Stimulated activated CD4-positive, alpha-beta T cell treated with anti-CD3 and anti-CD28 coated beads, Interleukin-4, amount 100 ng/mL, for 1 hour (primary cell): ENCODE measurements at places on chromosomes 5 and 9.

DNA sequence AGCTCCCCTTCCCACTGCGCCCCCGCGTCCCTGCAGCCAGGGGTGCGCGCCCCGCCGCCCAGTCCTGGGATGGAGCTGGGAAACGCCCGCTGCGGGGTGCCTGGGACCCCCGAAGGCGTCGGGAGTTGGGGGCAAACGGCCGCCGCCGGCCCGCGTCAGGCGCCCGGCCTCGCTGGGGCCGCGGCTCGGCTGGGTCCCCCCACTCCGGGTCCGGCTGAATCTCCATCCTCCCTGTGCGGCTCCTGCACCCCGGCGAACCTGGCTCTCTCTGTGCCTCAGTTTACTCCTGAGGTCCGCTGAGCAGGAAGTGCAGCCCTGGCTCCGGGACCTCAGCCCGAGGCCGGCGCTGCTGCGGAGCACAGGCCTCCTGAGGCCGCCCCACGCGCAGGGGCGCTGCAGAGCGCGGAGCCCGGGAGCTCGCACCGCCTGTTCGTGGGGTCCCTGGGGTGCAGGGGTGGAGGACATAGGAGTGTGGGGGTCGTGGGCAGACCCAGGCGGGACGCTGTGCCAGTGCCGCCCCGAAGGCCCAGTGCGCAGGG, 13.9 kb upstream of the TMEM250 start:
- no peak for DNase-seq

DNA sequence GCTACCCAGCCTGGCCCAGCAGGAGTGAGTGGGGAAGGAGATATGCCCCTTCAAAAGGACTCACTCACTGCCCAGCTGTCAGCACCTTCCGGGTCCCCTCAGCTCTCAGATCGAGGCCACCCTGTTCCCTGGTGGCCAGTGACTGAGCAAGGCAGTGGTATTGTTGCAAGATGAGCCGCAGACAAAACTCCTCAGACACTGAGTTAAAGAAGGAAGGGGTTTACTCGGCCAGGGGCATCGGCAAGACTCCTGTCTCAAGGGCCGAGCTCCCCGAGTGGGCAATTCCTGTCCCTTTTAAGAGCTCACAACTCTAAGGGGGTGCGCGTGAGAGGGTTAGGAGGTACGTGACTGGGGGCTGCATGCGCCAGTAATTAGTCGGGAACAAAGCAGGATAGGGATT, 9.7 kb upstream of the N4BP3 start:
- no peak for DNase-seq

DNA sequence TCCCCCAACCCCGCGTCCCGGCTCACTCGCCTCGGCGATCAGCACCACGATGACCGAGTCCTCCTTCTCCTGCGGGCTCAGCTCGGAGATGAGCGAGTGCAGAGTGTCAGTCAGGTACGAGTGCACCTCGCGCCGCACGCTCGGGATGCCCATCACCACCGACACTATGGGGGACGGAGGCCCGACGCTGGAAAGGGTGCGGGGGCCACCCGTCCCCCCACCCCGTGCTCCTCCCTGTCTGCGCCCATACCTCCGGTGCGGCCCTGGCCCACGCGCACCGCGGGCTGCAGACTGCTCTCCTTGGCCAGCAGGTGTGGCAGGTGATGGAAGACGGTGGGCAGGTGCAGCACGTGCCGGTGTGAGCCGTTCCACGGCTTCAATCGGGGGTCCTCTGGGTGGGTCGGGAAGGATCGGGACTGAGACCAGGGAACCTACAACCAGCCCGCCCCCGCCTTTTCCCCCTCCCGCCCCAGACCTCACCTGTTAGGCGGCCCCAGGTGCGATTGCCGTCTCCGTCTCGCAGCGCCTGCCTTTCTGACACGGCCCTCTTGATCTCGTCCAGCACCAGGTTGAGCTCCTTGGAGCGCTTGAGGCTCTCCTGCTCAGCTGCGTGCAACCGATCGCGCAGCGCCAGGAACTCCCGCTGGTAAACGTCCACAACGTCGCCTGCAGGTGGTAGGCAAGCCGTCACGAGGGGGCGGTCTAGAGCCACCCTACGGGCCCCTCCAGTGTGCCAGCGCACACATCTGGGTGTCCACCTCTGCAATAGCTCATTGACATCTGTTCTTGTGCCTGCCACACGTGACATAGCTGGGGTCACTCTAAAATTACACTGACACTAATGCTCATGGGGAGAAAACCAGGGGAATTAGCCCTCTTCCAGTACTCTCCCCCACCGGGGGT, 5.1 kb downstream of the MGAT4B start:
- DNase-seq, result peak; percentile 88

DNA sequence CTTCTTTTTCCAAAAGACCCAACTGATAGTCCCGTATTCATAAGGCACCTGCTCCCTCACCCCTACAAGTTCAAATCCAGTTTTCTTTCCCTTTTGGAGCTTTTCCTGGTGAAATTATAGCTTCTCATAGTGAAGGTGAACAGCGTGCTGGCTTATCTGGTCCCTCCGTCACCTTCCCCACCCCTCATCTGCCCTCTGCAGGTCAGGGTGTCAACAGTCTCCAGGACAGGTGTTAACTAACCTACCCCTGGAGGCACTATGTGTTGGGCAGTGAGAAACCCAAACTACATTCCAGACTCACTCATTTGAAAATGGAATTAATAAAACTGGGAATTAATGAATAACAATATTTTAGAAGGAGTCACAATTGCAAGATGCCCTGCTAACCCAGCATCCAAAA, 109.0 kb upstream of the TAS2R1 start:
- no peak for DNase-seq

GRCh38 chr5:159021136-159021900, 78.4 kb downstream of the EBF1 start:
- DNase-seq, result no peak

DNA sequence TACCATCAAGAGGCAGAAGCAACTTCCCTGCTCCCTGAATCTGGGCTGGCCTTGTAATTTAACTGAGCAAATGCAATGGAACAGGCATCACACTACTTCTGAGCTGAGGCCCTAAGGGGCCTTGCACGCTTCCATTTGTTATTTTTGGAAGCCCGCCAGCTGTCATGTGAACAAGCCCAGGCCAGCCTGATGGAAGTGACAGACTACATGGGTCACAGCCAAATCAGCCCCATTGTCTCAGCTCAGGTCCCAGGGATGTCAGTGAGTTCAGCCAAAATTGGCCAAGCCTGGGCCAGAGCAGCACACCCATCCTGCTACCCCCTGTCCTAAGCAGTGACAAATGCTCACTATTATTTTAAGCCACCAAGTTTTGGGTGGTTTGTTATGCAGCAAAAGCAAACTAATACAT, 72.8 kb downstream of the PRRT1B start:
- DNase-seq, result no peak

DNA sequence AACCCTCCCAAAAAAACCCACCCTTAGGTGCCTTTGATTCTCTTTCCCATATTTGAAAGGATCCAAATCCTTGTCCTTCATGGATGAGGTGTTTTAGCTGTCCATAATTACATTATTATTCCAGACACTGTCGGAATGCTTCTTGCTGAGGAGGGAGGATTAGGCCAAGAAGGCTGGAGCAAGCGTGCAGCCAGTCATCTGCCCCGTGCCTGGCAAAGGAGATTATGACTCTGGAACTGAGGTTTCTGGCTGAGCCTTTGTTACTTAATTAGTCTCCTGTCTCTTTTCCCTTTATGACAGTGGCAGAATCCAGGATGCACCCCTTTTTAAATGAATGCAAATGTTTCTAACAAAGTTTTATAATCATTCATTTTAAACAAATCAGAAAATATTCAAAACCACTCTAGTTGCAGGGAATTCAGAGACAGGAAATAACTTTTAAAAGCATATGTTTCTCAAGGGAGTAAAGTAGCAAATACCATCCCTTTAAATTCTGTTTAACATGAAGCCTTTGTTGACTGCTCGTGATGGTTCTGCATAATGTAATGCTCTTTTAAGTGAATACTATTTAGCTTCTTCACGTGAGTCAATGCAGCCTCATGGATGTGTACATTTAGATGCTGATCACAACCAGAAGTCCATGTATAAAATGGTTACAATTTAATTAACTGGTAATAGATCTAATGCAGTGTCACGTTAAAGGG, 69.8 kb downstream of the GALNT10 start:
- DNase-seq, result no peak

GRCh38 chr5:173119719-173120118, 24.6 kb upstream of the BNIP1 start:
- DNase-seq, result no peak

- DNase-seq, result no peak
Measured at GRCh38 chr5:13263701-13264100, 680.8 kb downstream of the DNAH5 start.

DNA sequence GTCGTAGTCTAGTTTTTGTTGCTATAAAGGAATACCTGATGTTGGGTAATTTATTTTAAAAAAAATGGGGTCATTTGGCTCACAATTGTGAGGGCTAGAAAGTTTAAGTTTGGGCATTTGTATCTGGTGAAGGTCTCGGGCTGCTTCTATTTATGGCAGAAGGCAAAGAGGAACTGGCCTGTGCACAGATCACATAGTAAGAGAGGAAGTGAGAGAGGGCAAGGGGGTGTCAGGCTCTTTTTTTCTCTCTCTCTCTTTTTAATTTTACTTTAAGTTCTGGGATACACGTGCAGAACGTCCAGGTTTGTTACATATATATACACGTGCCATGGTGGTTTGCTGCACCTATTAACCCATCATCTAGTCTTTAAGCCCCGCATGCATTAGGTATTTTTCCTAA, 453.3 kb downstream of the DIRAS2 start:
- DNase-seq, result no peak

- no peak for DNase-seq
Measured at GRCh38 chr5:103374473-103374963, 116.0 kb downstream of the MACIR start.

GRCh38 chr5:122183098-122183787, 53.9 kb downstream of the ZNF474 start:
- DNase-seq, result no peak
